ENCODE measurements at places on chromosomes 3 and 15.

DNA sequence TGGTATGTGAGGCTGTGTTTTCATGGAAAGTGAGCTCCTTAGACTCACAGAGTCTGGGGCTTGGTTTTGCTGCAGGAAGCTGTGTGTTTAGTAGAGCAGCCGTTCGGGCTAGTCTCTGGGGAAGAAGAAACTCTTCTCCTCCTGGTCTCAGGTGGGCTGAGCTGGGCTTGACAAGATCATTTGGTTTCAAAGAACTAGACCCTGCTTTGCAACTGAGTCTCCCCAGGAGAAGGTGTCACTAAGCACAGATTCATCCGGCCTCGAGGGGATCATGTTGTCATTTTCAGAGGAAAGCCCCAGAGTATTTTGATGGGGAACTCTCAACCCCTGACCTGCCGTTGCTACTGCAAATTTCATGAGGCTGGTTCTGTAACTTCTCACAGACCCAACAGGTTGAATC lies 188.5 kb downstream of the FAM43A start:
- DNase-seq = no peak

DNA sequence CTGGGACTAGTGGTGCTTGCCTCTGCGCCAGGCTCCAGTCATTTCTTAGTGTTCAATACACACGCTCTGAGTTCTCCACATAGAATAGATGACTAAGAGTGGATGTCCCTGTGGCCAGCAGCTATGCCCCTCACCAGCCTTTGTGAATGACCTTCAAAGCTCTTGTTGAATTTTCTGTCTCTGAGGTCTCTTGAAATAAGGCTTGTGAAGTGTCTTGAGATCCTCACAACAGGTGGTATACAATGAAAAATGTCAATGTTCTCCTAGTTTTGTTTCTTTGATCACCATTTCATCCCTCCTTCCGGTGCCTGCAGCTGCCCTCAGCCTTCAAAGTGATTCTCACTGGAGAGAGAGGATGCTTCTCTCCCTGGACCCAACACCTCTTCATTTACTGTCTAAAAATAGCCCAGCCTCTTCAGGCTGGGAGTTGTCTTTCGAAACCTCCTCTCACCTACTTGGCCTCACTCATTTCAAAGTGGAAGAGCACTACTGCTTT lies 5.4 kb downstream of the MAPKBP1 start:
- DNase-seq = no peak

DNA sequence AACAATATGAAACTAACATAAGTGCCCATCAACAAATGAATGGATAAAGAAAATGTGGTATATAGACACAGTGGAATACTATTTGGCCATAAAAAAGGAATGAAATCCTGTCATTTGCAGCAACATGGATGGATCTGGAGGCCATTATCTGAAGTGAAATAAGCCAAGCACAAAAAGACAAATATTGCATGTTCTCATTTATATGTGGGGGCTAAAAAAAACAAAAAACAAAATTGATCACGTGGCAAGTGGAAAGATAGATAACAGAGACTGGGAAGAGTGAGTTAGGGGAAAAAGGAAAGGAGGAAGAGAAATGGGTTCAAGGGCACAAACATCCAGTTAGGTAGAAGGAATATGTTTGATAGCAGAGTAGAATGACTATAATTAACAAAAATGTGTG lies 155.9 kb upstream of the BHLHE40 start:
- no peak for DNase-seq

- DNase-seq = no peak
Observed at GRCh38 chr3:151213151-151213550, 10.1 kb upstream of the GPR171 start.

DNA sequence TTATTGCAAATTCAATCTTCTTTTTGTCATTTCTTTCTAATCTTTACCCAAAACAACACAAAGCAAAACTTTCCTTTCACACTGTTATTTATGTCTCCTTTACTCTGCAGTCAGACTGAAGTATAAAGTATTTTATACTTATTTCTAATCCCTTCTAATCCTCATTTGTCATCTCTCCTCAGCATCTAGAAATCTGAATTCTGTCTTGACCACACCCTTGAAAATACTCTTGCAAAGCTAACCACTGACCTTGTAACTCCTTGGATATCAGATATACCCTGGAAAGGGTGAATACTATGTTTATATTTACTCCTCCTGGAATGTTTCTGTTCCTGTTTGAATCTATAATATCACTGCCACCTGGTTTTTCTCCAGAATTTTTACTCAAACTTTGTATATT lies 481.1 kb downstream of the ZNF385D start:
- DNase-seq = no peak

- no peak for DNase-seq
Observed at GRCh38 chr3:181292984-181293383, 303.4 kb upstream of the DNAJC19 start.

DNA sequence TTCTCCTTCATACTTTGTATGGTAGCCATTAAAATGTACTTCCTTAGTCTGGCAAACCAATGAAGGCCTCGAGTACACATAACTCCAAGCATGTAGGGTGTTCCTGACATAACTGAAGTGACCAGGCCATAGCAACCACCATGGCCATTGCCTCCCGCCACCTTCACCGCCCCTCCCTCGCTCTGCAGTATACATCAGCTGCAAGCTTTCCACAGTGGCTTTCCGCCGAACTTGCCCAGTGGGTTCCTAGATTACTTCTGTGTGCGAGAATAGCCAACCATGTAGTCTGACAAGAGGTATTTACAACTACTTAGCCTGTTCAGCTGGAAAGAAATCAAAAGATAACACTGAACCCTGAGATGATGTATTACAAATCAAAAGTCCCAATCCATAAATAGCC lies 3.4 kb upstream of the CTNNB1 start:
- DNase-seq = no peak

DNA sequence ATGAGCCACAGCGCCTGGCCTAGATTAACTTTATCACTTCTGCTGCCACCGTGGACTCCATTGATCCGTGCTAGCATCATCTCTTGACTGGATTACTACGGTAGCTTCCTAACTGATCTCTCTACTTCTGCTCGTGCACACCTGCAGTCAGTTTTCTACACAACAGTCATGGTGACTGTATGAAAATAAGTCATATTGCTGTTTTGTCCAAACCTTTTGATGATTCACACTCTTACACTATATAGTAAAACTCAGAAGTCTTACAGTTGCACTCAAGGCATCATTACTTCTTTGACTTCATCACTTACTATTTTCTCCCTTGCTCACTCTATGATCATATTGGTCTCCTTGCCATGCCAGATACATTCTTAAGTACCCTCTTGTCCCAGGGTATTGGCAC lies 10.1 kb downstream of the PDCD6IP start:
- no peak for DNase-seq

DNA sequence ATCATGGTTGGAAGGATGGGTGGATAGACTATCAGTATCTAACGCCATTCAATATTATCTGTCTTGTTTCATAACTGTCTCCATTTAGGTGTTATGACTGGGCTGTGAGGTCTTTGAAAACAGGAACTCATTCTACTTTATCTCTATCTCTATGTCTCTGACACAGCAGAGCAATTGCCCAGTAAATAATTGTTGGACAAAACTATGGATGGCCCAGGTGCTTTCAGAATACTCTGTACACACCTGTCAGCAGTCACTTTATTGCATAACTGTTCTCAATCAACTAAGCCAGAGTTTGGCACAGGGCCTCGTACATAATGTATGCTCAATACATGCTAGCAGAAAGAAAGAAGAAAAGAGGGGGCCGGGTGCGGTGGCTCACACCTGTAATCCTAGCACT lies 210.3 kb downstream of the OPA1 start:
- no peak for DNase-seq

GRCh38 chr15:59327942-59328341 lies 44.7 kb downstream of the MYO1E start:
- no peak for DNase-seq

GRCh38 chr15:95261546-95261945 lies 1030.2 kb downstream of the MCTP2 start:
- no peak for DNase-seq

- DNase-seq = no peak
Observed at GRCh38 chr3:195219351-195220230, 51.4 kb downstream of the XXYLT1 start.

GRCh38 chr3:112298781-112299180 lies 4.8 kb upstream of the SLC9C1 start:
- no peak for DNase-seq

- no peak for DNase-seq
Observed at GRCh38 chr3:42836150-42837123, 27.2 kb downstream of the ACKR2 start.

DNA sequence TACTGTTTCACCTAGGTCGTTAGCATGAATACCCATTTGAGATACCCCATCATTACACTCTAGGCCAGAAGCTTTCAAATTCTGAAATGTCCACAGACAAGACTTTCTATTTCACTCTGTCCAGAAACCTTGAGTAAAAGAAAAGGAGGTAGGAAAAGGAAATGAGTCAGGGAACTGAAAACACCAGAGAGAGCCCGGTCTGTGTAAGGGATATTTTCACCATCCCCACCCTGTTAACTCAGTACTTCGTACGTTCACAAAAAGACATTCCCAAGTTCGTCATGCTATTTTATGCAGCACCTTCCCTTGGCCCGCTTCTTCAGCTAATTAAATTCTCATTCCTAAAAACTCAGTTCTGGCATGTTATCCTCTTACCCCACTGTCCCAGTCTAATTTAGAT lies 89.4 kb upstream of the SOX2 start:
- no peak for DNase-seq

GRCh38 chr3:37814547-37814946 lies 47.1 kb upstream of the CTDSPL start:
- DNase-seq = no peak

DNA sequence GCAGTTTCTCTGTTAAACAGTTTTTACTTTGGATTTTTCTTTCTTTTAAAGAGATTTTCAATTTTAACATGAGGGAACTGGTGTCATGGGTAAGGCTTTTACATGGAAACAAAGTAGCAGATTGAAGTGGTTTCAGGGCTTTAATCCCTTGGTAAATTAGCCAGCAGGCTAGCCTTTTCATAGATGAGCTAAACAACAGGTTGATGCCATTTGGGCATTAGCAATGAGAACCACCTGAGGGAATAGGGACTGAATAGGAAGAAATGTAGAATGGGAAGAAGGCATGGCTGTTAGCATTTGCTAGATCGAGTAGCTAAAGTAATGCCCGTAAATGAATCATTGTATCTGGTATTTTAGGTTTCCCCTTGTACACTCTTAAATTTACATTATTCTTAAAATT lies 165.5 kb upstream of the MLF1 start:
- no peak for DNase-seq

- no peak for DNase-seq
Observed at GRCh38 chr15:48283396-48284145, 47.7 kb upstream of the DUT start.

- no peak for DNase-seq
Observed at GRCh38 chr15:23687143-23687470, at the start of gene NDN. Gene NDN, minus strand, starts transcription at chr15:23687305. Its CDS starts 88 bp downstream, at chr15:23687217.

GRCh38 chr3:27046351-27046750 lies 322.8 kb downstream of the NEK10 start:
- DNase-seq = no peak

DNA sequence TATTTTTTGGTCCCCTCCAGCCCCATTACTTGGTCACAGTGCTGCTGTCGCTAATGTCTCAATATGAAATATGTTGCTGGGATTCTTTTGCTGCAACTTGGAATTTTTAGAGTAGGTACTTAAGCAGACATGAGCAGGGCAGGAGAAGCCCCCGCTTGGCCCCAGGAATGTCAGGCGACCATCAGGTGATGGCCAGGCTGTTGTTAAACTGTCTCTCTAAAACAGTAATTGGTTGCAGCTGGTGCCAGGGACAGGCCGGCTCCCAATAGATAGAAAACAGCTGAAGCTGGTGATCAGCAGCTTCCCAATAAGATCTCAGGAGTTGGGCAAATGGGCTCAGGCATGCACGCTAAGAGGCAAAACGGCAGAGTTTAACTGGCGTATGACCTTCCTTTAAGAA lies 329.9 kb upstream of the TBL1XR1 start:
- no peak for DNase-seq

DNA sequence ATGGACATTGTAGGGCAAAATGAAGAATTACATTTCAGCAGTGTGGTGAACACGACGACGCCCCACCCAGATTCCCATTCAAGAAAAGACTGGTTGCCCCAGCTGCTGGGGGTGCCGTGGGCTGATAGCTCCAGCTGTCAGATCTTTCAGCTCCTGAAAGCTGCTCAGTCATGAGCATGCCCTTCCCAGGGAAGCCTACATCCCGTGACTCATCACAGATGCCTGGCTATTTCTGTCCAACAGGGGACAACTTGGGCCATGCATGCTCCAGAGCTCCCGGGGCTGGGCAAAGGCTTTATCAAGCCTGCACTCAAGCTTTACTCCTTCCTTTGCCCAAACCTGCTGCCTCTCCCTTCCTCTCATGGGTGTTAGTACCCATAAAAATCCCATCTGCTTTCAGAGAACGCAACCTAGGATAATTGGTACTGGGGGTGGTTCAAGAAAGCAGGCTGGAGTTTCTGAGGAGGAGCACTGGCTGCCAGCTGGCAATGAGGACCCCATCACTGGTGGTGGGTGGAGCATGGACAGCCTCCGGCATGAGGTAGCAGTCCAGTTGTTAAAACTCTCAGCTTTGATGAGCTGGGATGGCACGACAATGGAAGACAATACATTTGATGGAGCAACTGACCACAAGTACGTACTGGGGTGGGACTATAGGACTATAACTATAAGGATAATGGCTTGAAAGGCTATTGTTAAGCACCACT lies 16.4 kb upstream of the ST8SIA2 start:
- DNase-seq = no peak

GRCh38 chr15:90560229-90560776 lies 30.6 kb downstream of the CRTC3 start:
- no peak for DNase-seq

DNA sequence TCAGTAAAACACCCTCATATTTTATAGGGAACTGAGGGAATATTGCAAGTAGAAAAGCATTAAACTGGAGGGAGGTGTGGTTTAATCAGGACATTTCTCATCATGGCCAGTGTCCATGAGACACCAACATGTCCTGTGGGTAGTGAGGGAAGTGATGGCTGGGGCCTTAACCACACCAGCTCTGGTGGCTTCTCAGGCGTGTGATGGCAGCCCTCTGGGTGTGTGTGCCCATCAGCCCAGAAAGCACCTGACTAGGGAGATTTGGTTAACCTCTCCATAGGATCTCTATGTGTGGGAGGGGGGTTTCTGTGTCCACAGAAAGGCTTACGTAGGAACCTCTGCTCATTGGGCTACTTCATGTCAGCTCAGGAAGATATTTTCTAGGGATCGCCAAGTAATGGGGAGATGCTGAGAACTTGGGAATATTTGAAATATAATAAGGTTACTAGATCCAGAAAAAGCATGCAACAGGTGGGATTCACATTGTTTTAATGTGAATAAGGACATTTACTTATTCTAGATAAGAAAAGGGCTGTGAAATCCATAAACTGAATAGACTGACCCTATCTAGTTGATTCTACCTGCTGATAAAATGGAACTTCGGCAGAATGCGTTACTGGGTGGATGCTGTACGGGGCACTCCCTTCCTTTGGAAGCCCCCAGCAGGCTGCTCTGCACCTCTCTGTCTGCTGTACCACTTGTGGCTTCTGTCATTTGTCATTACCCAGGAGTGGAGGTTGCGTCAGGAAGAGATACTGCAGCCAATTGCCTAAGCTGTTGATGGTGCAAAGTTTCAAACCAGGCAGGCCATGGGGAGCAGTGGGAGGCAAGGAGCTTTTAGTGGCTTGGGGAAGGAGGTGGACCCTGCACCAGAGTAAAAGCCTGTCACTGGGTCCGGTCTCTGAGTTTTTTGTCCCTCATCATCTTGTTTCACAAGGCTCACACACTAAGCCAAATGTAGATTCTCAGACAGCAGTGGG lies 21.5 kb downstream of the PDHB start:
- DNase-seq = no peak

- no peak for DNase-seq
Observed at GRCh38 chr15:70147778-70148177, 50.1 kb upstream of the TLE3 start.

- no peak for DNase-seq
Observed at GRCh38 chr3:184874709-184875644, 63.0 kb downstream of the VPS8 start.

Measured in CD4-positive, alpha-beta memory T cell (primary cell).